ENCODE measurements at places on chromosomes 3 and 15.

DNA sequence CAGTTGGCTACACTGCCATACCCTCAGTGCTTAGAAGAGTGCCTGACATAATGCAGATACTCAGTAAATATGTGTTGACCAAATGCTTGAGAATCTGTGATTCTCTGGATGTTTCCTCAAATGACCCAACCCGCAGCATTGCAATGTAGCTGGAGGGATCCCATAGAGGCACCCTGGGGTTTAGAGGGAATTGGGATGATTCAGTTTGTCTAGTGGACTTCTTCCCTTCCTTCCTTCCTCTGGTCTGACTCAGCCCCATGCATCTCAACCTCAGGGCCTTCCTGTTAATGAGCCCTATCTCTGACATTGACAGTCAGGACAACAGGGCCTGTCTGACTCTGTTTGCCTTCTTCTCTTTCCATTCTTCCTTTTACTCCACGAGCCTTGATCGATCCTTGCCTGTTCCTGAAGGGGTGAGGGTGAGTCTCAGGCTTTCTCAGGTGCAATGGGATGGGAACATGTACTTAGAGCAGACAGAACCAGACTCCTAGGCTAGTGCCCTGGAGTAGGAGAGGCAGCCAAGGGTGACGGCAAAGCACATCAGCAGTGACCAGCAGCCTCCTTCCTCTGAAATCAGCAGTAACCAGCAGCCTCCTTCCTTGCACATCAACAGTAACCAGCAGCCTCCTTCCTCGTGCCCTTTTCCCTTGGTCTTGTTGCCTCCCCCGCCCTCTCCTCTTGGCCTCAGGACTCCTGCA lies 78.2 kb downstream of the DGKG start:
- DNase-seq = no peak

DNA sequence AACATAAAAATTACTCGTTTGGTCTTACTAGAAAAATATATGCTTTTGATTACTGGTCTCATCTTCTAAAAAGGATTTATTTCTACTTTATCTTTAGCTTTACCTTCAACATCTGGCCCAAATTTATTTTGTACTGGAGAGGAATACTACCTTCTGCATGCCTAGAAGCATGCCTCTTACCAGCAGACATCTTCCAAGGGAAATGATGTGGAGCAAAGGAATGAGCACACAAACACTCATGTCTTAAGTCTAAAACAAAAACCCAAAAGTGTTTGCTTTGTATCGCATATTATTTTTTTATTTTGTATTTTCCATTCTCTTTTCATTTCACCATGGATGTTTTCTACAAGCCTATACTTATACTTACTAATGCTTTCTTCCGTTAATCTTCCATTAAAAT lies 304.6 kb upstream of the KCNMB2 start:
- DNase-seq = no peak

DNA sequence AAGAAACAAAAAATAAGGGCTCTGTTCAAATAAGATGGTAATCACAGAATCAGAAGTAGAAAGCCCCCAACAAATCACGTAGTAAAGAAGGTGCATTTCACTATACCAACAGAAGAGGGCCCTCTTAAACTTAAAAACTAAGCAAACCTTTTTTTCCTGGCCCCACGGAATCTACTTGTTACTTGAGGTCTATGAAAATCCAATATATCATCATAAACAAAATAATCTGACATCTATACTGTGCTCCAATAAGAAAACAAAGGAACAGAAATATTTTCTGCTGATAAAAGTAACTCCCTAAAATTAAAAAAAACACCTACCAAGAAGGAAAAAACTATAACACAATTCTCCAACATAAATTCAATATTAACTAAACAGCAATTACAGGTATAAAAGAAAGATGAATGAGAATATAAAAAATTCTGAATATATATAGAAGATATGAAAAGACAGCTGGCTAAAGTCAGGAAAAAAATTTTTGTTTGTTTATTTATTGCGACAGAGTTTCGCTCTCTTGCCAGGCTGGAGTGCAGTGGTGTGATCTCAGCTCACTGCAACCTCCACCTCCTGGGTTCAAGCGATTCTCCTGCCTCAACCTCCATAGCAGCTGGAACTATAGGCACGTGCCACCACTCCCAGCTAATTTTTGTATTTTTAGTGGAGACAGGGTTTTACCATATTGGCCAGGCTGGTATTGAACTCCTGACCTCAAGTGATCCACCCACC lies 81.8 kb downstream of the CLASP2 start:
- no peak for DNase-seq

DNA sequence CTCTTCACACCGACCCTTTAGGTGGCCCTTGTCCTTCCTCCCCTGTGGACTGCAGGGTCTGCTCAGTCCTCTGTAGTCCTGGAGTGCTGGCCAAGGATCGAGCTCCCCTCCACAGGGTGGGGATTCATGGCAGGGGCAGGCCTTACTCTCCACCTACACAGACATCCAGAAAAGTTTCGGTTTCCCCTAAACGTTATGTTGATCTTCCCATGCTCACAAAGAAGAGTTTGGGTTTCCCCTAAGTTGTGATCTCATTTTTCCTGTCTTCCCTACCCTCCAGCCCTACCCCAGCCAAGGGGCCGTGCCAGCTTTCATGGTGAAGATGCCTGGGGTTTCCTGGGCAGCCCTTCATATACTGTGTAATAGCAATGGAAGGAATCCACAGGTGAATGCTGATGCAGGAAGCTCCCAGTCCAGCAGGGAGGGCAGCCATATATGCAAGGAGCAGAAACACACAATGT lies 10.3 kb downstream of the STOML1 start:
- DNase-seq = no peak

GRCh38 chr3:197292083-197292646 lies 6.2 kb downstream of the DLG1 start:
- DNase-seq = no peak

DNA sequence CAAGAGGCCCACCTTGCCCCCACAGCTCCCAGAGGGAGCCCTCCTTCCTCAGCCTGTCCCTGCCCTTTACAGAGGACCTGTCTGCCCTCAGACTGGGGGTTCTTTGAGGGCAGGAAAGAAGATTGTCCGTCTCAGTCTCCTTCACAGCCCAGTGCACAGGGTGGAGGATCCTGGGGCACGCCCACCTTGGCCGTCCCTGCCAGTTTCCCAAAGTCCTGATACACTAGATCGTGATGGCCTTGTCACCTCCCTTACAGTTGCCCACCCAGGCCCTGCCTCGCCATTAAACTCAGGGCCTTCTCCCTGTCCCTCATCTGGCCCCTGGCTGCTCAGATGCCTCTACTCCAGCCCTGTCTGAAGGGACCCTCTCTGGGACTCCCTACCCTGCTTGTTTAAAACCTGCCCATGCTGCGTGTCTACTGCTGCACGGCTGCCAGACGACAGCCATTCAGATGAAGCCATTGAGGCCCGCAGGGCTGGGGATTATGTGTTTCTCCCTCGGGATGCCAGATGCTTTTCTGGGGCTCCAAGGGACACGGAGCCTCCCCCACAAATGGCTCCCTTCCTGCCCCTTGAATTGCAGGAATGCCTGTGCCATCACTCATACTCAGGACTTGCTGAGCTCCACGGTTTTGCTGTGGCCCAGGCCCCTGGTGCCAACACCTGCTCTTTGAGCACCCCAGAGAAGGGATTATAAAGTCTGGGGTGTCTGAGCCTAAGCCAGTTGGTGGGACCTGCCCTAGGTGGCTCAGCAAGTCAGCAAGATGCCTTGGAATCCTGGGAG lies 27.8 kb downstream of the ACSBG1 start:
- DNase-seq = no peak

- DNase-seq = no peak
Observed at GRCh38 chr3:194134231-194134756, 1.7 kb upstream of the HES1 start.
